ENCODE measurements at places on chromosomes 2 and 18.

GRCh38 chr18:22213333-22213973 is 44.1 kb downstream of the GATA6 start:
- DNase-seq: no peak

- no peak for DNase-seq
These were observed 90.1 kb downstream of the MYCN start for GRCh38 chr2:16030206-16031057.

- no peak for DNase-seq
These were observed 145.9 kb downstream of the FMNL2 start for GRCh38 chr2:152480821-152481399.

GRCh38 chr18:23479829-23480505 is 23.3 kb upstream of the RMC1 start:
- DNase-seq: no peak

GRCh38 chr2:201820383-201821007 is 14.2 kb downstream of the CDK15 start:
- DNase-seq: no peak

Data from caudate nucleus (tissue), 63 donors.